ENCODE measurements at places on chromosomes 5 and 9. TPM values are rescaled to one million over a fixed set of nuclear protein-coding genes. Genes with fewer than 3 reads are reported as not detected.

GRM6 gene
- polyA plus RNA-seq = not detected

GMCL2 gene
- polyA plus RNA-seq = not detected

PFN3 gene
- polyA plus RNA-seq = not detected

MEGF10 gene
- 0.15 TPM for polyA plus RNA-seq

CARTPT gene
- not detected for polyA plus RNA-seq

DDX4 gene
- not detected for polyA plus RNA-seq

NFIB gene
- 16.7 TPM for polyA plus RNA-seq

PPIC gene
- polyA plus RNA-seq = 58.9 TPM

STPG3 gene
- polyA plus RNA-seq = not detected

MAP1B gene
- polyA plus RNA-seq = 13.1 TPM

HNRNPH1 gene
- polyA plus RNA-seq = 114 TPM

SERF1B gene
- polyA plus RNA-seq = 43.2 TPM

IL4 gene
- not detected for polyA plus RNA-seq

PTGES gene
- polyA plus RNA-seq = 5.7 TPM

PCDH1 gene
- 16.2 TPM for polyA plus RNA-seq

TMEM215 gene
- not detected for polyA plus RNA-seq

FSD1L gene
- polyA plus RNA-seq = 2.7 TPM

ADAMTSL2 gene
- polyA plus RNA-seq = 4.9 TPM
